NCI-H2081 (cell line): ENCODE measurements at places on chromosomes 4 and X.
A peak's percentile ranks its signal among the peaks of the same experiment; 100 is the strongest.

DNA sequence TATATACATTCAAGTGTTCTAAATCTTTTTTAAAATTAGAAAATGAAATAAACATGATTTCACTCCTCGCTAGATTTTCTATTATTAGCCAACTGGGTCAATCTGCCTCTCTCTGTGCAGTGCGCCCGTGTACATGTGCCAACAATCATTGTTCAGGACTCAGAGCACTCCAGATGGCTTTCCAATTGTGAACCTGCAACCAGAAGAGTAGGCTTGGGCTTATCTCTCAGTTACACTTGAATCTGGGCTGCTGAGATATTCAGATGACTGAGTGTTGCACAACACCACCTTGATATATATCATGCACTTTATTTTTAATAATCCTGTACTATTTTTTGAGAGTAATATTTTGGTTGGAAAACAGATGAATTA is 184.0 kb upstream of the FSTL5 start:
- DNase-seq, result no peak

DNA sequence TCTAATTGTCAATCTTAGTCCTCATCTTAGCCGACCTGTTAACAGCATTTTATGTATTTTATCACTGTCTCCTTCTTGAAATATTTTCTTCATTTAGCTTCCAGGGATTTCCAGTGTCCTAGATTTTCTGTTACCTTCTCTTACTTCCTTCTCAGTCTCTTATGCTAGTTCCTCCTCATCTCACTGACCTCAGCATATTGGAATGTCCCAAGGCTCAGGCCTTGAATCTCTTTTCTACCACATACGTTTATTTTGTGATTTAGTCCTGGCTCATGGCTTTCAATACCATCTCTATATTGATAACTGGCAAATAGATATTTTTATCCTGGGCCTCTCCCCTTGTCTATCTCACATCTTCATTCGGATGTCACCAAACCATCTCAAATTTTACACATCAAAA is 61.1 kb downstream of the IQCM start:
- DNase-seq, result no peak

DNA sequence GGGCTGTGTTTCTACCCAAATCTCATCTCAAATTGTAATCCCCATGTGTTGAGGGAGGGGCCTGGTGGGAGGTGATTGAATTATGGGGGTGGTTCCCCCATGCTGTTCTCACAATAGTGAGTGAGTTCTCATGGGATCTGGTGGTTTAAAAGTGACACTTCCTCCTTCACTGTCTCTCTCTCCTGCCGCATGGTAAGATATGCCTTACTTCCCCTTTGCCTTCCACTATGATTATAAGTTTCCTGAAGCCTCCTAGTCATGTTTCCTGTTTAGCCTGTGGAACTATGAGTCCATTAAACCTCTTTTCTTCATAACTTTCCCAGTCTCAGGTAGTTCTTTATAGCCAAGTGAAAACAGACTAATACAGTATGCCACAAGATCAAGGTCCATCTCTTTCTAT is 70.0 kb upstream of the MSX1 start:
- DNase-seq, result no peak

- no peak for DNase-seq
These were observed 985 bp upstream of the CXCL11 start for GRCh38 chr4:76036855-76037254.

DNA sequence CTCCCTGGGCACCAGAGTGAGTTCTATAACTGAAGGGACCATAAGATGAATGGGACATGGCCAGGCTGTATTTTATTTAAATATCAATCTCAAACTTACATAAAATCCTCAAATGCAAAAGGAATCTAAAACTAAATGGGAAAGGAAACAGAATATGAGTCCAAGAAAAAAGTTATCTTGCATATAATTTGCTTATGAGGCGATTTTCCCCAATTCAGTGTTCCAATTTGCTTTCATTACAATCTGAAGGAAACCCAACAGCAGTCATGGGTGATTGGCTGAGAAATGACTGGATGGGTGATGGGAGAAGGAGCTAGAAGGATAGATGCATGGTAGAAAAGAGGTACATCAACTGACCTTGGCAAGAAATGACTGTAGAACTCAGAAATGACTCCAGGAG is 511.3 kb upstream of the TENM3 start:
- DNase-seq, result no peak

DNA sequence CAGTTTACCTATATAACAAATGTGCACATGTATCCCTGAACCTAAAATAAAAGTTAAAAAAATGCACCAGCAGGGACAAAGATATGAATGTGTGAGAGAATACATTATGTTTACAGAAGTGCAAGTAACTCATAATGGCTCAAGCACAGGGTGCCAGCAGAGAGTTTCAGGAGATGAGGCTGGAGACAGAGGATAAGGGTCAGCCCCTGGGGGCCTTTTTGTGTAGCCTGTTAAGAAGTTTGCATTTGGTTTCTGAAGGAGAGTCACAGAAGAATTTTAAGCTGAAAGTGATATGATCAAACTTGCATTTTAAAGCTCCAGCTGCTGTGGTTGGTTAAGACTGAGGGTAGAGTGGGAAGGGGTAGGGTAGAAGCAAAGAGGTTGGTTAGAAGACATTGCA is 48.6 kb upstream of the CAPN6 start:
- no peak for DNase-seq

DNA sequence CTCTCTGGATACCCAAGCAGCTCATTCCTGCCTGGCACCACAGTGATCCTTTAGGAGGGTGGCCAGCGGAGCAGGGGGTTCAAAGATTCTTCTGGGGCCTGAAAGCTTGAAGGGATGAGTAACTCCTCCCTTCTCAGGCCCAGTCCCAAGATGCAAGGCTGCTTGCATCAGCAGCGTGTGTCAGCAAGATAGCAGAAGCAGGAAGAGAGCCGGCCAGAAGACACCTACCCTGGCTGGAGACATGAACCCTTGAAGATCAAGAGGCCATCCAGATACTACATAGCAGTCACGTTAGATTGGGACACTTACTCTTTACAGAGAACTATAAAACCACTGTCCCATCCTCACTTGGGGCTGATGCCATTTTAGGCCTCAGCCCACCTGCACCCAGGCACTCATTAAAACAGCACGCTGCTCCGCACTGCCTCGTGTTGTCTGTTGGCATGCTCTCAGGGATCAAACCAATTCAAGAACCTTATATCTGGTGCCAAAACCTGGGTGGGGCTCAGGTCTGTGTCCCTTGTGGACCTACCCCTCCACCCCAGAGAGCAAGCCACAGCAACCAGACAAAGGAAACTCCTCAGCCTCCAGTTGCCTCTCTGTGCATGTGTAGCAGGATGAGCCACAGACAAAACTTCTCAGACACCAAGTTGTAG is 6.5 kb downstream of the UGT2B17 start:
- DNase-seq, result no peak

- peak; percentile 66 for DNase-seq
These were observed at the start of gene TMEM154 for GRCh38 chr4:152679414-152680281. TSS of gene TMEM154 (minus strand) at chr4:152679997. CDS start at chr4:152679933, 64 bp downstream.

- DNase-seq, result no peak
These were observed 395.9 kb upstream of the GRIA3 start for GRCh38 chrX:122788216-122788615.

DNA sequence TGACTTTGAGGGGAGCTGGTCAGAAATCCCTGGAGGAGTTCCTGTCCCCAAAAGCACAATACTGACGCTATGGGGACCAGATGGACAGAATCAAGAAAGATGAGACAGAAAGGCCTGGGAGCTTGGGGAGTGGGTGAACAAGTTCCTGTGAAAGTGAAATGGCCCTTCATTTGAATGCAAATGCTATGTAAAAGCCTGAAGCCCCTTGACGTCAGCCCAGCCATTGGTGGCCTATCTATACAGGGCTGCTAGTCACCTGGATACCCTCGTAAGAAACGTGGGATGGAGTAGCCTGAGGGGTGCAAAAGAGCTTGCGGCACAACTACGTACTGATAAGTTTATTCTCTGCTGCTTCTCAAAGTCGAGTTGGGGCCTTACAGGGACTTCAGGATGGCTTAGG is at the start of gene CDX4:
Gene CDX4, plus strand, starts transcription at position 223 of the 400 bp plus-strand sequence. CDS start 201 bp downstream, outside the sequence.
- no peak for DNase-seq

DNA sequence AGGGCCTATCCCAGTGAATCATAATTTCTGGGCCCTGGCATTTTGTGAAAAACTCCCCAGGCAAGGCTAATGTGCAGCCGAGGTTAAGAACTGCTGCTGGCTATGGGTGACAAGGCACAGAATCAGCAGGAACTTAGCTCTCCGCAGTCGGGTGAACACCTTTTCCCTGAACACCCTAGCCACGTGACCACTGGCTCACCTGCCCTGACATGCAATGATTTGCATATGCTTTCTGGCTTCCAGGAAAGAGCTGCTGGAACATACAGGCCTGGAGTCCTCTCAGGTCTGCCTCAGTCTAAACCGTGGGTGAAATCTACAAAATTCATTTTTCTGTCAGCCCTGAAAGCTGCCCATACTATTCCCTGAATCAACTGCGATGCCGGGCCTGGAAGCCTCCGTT is 56.6 kb downstream of the ZNF827 start:
- peak; percentile 60 for DNase-seq

DNA sequence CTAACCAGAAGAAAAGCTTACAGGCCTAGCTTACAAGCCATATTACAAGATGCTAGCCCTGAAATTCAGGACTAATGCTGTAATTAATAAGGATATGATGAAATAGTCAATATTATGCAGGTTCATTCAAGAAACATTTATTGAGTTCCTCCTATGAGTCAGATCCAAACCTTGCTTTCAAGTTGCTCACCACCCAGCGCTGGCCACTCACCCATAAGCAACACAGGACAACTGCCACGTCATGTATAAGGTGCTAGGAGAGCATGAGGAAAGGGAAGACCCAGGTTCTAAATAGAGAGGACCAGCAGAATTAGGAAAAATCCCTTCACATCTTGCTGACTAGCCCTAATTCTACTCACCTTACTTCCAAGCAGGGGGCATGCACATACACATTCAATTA is 23.3 kb downstream of the MAML3 start:
- no peak for DNase-seq
